Uterus (tissue), 4 donors: ENCODE measurements at places on chromosomes 2 and 18. TPM values are rescaled to one million over a fixed set of nuclear protein-coding genes. Genes with fewer than 3 reads are reported as not detected.

The CHST9 gene
- total RNA-seq = 0.21 TPM

The CFAP65 gene
- 3.5 TPM for total RNA-seq

The MYL1 gene
- total RNA-seq = 0.88 TPM

The GCFC2 gene
- total RNA-seq = 25.1 TPM

The ALMS1 gene
- 38.2 TPM for total RNA-seq

The ABCG8 gene
- 0.09 TPM for total RNA-seq

The ANO7 gene
- 3.8 TPM for total RNA-seq

The CHRND gene
- total RNA-seq = not detected

The CENPA gene
- not detected for total RNA-seq

The GMCL1 gene
- 15.9 TPM for total RNA-seq

The CPLX4 gene
- total RNA-seq = not detected

The ADGRF3 gene
- total RNA-seq = 0.21 TPM

DNA sequence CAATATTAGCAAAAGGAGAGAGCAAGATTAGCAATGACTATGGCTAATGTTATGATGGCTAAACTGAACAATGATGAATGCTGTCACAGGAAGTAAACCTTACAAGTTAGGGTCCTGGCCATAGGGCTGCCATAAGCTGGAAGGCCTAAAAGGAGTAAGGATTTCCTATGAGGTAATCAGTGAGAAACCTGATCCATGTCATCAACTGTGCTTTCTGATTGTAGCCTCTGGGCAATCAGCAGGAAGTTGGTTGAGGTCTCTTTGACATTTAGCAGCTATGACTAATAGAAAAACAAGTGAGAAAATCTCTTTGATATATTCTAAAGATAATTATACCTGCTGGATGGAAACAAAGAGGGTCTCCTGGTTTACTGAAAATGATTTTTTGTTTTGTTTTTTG is 193.0 kb downstream of the RAB3GAP1 start:
- no peak for DNase-seq

DNA sequence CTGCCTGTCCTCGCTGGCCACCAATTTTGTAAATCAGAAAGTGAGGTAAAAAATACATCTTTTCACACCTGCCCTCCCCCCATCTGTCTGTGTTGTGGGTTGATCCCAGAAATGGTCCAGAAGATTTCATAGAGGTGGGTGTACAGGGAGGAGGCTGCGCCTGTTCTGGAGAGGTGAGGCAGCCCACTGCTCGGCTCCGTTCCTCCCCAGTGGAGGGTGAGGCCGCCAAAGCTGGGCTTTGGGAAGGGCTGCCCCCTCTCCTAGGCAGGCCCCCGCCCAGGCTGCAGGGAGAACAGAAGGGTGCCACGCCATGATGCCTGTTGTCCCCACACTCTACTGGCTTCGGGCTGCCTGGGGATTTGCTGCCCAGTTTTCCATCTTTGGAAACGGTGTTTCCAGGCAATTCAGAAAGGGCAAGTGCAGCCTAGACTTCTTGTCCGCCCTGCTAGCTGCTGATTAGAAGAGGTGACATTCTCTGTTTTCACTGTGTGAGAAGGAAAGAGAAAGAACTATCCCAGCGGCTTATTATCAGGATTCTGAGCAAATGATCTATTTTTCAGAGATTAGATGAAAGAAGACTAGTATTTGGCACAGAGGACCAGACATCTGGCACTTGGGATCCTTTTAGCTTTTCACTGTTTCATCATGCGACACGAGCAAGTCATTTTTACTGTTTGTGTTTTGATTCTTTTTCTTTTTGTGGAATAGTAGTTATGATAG is 18.7 kb downstream of the SMARCAL1 start:
- no peak for DNase-seq

- DNase-seq = no peak
These were observed 31.8 kb downstream of the CYRIA start for GRCh38 chr2:16633621-16634430.

GRCh38 chr2:10407841-10408648 is 40.1 kb downstream of the ODC1 start:
- peak; percentile 90 for DNase-seq

- DNase-seq = no peak
These were observed 250.1 kb upstream of the VRK2 start for GRCh38 chr2:57796527-57796926.

DNA sequence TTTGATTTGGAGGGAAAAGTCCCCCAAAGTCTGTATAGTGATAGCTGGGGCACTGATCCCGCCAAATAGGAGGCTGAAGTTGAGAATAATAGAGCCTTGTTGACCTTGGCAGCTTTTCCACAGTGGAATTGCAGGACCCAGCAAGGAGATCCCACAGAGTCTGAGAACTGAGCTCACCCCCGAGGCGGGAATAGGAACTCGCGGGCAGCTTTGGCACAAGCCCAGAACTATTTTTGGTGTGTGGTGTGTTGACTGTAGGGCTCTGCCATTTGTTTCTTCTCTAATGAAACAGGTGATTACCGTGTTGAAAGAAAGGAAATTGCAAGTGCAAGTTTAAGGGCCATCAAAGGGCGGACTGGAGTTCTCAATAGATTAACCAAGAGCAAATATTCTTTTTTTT is 34.0 kb downstream of the SH3RF3 start:
- DNase-seq = peak; percentile 32

DNA sequence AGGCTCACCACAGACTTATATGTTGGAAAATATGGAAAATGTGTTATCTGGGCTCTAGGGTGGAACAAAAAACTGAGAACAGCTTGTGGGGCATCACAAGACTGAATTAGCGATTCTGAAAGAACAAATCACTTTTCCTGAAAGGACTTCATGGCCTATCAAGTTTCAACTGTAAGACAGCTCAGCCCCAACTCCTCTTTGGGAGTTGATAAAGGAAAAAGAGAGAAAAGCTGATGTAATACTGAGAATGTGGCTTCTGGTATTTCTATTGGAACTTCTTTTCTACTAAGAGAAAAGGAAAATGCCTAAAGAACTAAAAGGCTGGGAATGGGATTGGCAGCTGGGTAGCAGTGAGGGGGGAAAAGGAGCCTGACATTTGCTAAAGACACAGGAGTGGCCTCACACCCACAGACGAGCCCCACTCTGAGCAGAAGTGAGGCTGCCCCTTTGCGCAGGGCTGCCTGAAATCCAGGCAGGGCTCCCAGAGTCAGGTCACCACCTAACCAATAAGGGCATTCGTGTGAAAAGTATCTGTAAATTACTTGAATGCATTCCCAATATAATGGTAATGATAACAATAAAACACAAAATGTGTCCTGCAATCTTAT is 75.6 kb downstream of the LRP2 start:
- no peak for DNase-seq

GRCh38 chr2:240396623-240397541 is 38.6 kb upstream of the GPC1 start:
- peak; percentile 10 for DNase-seq

DNA sequence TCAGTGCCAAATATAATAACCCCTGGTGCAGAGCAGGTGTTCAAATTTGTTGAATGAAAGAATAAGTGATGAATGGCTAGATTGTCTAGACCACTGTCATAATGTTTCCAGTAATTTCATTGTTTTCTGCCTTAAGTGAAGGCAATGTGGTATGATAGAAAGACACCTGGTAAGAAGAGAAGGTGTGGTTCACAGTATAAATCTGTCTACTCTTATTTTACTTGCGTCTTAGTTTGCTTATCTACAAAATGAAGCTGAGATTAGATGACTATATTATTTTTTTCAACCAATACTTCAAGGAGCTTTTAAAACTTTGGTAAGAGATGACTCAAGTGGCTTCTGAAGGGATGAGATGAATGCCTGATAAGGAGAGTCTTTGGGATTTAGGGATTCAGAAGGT is 788.4 kb downstream of the EPHA4 start:
- no peak for DNase-seq

- no peak for DNase-seq
These were observed 13.8 kb upstream of the SATB2 start for GRCh38 chr2:199471443-199472057.

DNA sequence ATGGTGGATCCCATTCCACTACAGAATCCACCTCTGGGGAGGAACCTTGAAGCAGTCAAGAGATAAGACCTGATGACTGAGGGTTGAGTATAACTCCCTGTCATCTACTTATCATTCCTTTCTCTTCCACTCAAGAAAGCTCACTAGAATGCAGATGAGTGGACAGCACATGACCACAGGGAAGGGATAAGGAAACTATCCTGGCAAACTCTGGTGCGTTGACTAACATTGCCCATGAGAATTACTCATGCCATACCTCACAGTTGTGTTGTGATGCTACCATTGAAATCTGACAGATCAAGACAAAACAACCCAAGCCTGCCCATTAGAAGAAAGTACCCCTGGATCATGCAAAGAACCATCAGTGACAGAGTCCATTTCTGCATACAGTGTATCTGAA is 26.5 kb downstream of the SLC16A14 start:
- DNase-seq = no peak

- DNase-seq = no peak
These were observed 480.7 kb upstream of the TCF4 start for GRCh38 chr18:56068701-56069100.

DNA sequence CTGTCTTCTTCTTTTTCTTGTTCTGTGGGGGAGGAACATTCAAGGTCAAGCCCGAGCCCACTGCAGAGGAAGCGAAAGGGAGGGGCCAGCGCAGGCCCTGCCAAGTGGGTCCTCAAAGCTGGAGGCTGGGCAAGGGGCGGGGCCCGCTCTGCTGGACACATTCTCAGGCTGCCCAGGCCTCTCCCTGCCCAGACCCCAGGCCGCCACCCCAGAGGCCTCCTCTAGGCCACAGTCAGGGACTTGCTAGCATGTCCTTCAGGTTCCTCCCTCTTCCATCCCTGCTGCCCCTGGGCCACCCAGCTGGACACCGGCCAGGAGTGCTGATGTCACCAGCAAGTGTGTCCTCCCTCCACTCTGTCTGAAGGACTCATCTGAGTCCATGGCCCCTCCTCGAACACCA is 44.1 kb downstream of the KIF1A start:
- DNase-seq = no peak

DNA sequence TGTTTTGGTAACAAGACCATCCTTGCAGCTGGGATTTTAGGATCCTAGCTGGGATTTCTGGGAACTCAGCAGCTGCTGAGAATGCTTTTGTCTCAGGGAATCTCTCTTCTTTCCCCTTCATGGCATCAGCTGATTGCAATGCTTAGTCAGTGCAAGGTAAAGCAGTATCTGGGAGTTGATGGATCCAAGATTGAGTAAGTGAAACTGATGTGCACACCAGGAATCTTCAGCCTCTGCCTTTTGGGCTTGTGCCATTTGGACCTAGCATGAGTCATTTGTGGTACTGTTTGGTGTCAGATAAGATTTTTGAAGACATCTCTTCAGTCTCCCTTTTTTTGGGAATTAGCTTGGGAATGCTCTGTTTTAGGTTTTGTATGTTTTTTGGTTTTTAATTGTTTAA is 363.3 kb upstream of the TFPI start:
- DNase-seq = no peak

GRCh38 chr2:88329815-88330603 is 122.5 kb downstream of the FOXI3 start:
- DNase-seq = no peak
